ENCODE measurements at places on chromosomes 6 and 20. TPM values are rescaled to one million over a fixed set of nuclear protein-coding genes. Genes with fewer than 3 reads are reported as not detected.

The EYA4 gene
- total RNA-seq: not detected

- peak; percentile 81 for DNase-seq
Measured at GRCh38 chr6:138001750-138002349, 105.4 kb downstream of the PERP start.

GRCh38 chr6:16302721-16303552 is 64.5 kb downstream of the GMPR start:
- DNase-seq: no peak

The PIGT gene
- 165 TPM for total RNA-seq

DNA sequence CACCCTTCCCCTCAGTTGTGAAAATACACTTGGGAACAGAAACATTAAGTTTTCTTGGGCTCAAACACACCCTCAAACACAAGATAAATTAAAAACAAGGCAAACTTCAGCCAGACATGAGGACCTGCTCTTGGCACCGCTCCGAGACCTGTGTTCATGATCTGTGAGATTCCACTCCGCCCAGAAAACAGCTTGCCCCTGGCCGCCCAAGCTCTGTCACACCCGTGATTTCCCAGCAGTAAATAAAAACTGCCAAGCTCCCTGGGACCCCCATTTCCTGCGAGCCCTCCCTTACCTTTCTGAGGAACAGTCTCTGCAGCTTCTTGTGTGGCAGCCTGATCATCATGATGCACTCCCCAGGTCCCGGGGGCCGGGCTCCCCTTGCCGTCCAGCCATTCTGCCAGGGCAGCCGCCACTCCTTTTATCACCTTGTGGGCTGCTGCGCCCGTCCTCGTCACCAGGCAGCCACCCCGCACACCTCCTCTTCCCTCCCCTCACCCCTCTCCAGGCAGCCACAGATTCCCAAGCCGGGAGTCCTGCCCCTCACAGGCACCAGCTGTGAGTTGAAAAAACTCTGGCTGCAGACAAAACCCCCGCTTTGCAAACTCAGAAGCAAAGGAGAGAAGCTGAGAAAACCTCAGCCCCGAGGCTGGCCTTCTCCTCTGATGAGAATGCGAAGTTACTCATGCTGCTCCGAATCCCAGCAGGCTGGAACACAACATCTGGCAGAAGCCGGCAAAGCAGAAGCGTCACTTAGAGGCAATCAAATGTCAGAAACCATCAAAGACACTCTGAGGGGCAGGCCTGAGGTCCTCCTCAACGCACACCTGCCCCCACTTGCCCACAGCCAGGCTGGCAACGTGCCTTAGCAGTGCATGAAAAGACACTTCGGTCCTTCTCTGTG is 130.4 kb upstream of the RPS6KA2 start:
- no peak for DNase-seq

DNA sequence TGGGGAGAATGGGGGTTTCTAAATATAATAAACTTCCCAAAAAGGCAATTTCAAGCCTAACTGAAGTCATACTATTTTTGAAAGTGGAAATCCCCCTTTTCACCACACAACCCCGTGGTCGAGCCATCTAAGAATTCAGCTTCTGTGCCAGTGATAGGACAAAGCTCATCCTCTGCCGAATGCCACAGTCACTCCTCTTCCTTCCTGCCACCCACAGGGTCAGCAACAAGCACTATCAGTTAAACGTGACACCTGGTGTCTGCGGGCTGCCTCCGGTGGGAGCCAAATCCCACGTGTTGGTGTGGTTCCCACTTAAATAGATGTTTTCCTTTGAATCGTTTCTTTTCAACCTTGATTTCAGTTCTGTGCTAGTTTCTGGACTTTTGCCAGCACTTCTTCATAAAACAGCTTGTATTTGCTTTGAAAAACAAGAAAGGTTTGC is 60.7 kb downstream of the TNFAIP3 start:
- no peak for DNase-seq

The HUS1B gene
- not detected for total RNA-seq

- no peak for DNase-seq
Measured at GRCh38 chr6:168905451-168906090, 348.1 kb downstream of the THBS2 start.
